ENCODE measurements at places on chromosomes 6 and 20.

GRCh38 chr20:39825950-39826349 is 863.1 kb downstream of the MAFB start:
- peak; percentile 42 for DNase-seq

GRCh38 chr6:45421709-45422502 is 44.2 kb upstream of the SUPT3H start:
- peak; percentile 78 for DNase-seq

- DNase-seq = peak; percentile 22
Measured at GRCh38 chr20:33584976-33585375, 77.2 kb upstream of the C20orf144 start.

DNA sequence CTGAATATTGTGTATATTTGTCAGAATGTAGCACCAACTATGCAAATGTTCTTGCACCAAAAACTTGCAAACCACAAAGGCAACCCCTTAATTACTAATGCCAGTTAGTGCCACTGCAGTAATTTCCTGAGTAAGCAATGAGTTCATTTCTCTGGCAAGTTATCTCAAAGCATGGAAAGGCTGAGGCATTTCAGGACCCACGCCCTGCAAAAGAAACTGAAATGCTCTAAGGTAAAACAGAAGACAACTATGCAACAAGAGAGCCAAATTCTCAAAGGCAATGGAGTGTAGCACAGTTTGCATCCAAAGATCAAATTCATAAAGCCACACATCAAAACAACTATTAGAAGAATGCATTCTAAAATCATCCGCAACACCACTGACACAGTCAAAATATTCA is 994.4 kb downstream of the EYS start:
- DNase-seq = no peak

DNA sequence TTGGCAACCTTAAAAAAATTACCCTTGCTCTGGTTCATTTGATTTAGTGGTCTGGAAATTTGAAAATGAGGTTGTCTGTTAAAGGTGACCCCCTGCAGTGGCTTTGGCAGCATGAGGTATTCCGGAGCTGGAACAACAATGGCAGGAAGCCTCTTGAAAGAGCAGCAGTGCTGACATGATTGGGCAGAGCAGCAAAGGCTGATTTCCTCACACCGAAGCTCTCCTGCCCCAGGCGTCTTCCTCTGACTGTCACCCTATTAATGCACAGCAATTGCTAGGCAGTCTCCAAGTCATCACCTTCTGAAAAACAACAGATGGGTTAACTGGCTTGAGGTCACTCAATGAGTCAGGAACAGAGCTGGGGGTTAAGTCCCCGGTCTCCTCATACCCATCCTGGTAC is 241.8 kb upstream of the MMS22L start:
- no peak for DNase-seq

GRCh38 chr6:23736577-23736976 is 389.4 kb upstream of the NRSN1 start:
- no peak for DNase-seq

GRCh38 chr6:31567531-31568370 is 4.3 kb upstream of the LTA start:
- DNase-seq = no peak

GRCh38 chr6:33761581-33761921 is 14.8 kb upstream of the IP6K3 start:
- no peak for DNase-seq

DNA sequence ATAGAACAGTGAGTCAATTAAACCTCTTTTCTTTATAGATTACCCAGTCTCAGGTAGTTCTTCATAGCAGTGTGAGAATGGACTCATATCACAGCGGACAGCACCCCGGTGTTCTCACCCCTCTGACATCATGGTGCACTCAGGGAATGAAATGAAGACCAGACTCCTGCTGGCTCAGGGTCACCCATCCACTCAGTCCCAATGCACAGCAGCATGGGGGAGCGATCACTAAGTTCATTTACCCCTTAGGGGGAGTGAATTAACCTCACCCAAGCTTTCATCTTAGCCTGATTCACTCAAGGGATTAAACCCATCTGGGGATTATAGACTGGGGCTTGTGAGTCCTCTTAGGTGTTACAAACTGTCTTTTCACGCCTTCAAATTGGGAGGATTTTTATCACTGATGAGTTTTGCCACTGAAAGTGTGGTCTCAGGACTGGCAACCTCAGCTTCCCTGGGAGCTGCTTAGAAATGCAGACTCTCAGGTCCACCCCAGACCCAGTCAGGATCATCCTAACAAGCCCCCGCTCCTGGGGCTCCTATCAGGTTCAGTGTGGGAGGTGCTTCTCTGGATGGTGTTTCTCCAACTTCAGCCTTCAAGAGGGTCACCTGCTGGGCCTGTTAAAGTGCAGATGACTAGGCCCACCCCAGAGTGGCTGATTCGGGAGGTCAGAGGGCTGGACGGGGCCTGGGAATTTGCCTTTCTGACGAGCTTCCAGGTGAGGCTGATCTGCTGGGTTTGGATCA is 44.3 kb upstream of the FRMD1 start:
- no peak for DNase-seq

DNA sequence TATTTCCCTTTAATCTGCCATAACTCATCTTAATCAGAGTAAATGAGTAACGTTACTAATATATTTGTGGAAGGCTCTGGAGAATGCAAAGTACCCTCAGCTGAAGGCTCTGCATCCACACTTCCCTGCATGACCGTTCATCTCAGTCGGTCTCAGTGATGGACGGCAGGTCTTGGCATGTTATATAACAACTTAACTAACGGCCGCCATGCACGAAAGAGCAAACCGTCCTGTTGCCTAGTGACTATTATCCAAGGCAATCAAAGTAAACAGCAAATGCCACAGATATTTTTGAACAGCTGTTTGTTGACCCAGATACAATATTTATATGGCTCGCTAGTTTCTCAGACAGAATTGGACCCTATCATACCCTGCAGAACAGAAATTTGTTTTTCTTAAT is 194.9 kb upstream of the SMLR1 start:
- no peak for DNase-seq

DNA sequence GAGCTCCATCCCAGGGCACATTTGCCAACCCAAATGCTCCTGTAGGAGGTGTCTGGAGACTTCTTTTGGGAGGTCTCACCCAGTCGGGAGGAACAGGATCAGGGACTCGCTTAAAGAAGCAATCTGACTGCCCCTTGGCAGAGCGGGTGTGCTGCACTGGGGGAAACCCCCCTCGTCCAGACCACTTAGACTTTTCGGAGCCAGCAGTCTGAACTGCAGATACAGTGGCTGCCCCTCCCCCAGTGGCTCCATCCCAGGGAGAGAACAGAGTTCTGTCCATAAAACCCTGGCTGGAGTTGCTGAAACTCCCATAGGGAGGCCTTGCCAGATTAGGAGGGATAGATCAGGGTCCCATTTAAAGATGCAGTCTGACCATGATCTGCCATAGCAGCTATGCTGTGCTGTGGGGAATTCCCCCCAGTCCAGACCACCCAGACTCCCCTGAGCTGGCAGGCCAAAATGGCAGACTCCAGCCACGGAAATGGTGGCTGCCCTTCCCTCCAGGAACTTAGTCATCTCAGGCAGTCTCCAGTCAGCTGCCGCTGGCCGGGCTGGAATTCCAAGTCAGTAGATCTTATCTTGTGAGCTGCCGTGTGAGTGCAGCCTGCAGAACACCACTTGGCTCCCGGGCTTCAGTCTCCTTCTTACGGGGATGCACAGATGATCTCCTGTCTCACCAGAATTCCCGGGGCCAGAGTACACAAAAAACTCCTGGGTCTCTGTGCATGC is 278.1 kb upstream of the SASH1 start:
- peak; percentile 86 for DNase-seq
